Muscle of back (tissue), 13 donors: ENCODE measurements at places on chromosomes 7 and 10.
A peak's percentile ranks its signal among the peaks of the same experiment; 100 is the strongest.

GRCh38 chr10:114094795-114095194 lies 51.1 kb downstream of the ADRB1 start:
- DNase-seq = no peak

GRCh38 chr7:106736508-106737201 lies 75.7 kb upstream of the CCDC71L start:
- peak; percentile 46 for DNase-seq

- DNase-seq = no peak
Observed at GRCh38 chr10:98649170-98649569, 202.4 kb upstream of the HPS1 start.

- DNase-seq = no peak
Observed at GRCh38 chr7:11009631-11010030, 36.0 kb downstream of the PHF14 start.

DNA sequence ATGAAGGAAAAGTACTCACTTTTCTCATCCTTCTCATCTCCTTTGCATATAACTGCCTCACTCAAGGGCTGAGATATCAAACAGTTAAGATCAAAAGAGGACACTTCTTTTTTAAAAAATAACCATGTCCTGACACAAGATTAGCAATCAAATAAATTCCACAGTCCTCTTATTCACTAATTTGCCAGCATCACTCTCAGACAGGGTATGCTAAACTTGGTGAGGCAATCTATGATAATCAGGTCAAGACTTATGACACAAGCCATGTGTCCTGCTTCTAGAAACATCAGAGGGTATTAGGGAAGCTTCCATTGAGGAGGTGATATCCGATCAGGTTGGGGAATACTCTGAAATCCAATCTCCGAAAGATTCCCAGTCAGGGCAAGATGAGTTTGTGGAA lies 10.4 kb downstream of the PANK1 start:
- no peak for DNase-seq

GRCh38 chr7:131403322-131403721 lies 75.6 kb downstream of the MKLN1 start:
- DNase-seq = no peak

DNA sequence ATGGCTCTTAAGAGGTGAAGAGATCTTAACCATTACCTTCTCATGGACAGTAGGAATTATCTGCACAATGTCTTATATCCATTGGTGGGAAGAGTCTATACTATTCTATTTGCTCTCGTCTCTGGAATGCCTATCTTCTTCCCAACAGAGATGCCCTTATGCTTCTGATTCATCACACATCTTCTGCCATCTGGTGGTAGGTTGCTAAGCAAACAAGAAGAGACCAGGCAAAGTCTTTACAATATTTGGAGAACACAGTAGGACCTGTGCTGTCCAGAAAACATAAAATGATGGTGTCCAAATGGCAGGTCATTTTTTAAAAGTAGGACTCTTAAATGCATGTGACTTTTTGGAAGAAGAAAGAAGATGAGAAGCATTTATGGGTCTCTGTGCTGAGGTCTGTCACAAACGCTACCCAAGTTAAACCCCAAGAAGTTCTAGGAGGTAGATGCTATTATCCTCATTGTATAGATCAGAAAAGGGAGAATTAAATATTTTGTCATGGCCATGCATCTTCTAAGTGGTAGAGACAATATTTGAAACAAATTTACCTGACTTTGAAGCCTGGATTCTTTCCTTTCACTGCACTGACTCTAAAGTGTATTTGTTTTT lies 67.8 kb upstream of the NXPH1 start:
- DNase-seq = no peak

- no peak for DNase-seq
Observed at GRCh38 chr10:83724471-83725241, 414.7 kb upstream of the GHITM start.

DNA sequence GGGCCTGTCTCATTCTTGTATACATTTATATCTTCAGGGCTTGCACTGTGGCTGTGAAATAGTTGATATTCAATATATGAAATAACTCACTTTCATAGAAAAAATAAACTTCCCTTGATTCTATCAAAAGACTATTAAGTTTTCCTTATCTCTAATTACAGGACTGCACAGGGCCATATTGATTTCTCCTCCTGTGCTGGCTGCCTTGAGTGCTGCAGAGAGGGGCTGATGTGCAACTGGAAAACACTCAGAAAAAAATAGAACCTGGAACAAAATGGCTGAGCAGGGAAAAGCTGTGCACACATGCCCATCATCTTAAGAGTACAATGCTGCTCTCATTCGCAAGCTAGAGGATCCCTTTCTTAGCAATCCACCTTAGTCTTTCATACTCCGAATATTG lies 5.9 kb upstream of the HDAC9 start:
- DNase-seq = no peak

- DNase-seq = no peak
Observed at GRCh38 chr7:24578052-24578451, 4.8 kb downstream of the PALS2 start.

- no peak for DNase-seq
Observed at GRCh38 chr7:155276042-155276799, 21.5 kb upstream of the INSIG1 start.
